ENCODE measurements at places on chromosomes 3 and 15.

DNA sequence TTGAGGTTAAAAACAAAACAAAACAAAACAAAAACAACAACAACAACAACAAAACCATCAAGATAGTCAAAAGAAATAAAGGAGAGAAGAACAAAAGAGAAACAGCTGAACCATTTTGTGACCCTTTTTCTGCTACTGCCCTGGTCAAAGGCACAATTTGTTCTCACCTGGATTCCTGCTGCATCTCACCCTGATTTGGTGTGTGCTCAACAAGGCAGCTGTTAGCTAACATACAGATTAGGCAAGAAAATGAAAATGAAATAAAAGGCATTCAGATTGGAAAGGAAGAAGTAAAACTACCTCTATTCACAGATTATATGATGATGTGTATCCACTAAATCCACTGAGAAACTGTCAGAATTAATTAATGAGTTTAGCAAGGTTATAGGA lies 28.7 kb upstream of the XIRP1 start:
- no peak for DNase-seq

GRCh38 chr15:55353025-55353424 lies 34.0 kb downstream of the PIGB start:
- no peak for DNase-seq

DNA sequence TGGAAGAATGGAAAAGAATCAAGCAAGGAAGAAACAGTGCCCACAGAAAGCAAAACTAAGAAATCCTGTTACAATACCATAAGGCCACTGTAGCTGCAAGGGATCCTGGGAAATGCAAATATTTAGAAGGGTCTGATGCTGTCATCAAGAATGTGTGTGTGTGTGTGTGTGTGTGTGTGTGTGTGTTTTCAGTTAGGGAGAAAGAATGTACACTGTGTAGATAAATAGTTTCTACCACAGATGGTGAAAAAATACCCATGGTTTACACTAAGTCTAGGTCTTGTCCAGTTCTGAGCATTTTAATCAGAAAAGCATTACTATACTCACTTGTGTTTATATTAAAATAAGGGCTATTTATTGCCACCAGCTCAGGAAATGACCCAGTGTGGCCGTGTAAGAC lies 355.0 kb downstream of the RBMS3 start:
- DNase-seq = no peak

DNA sequence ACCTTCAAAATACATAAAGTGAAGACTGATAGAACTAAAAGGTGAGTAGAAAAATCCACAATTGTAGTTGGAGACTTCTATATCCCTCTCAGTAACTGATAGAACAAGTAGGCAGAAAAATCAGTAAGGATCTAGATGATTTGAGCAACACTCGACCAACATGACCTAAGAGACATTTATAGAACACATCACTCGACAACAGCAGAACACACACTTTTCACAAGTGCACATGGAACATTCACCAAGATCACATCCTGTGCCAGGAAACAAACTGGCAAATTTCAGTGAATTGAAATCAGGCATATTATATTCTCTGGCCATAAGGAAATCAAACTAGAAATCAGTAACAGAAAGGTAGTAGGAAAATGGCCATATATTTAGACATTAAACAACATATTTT lies 37.1 kb downstream of the LYSMD4 start:
- DNase-seq = no peak

- no peak for DNase-seq
Measured at GRCh38 chr15:66294932-66295235, 1.5 kb downstream of the DIS3L start.

- no peak for DNase-seq
Measured at GRCh38 chr15:64969401-64969800, 20.3 kb downstream of the SPG21 start.

GRCh38 chr15:77659350-77660321 lies 26.9 kb upstream of the LINGO1 start:
- no peak for DNase-seq

DNA sequence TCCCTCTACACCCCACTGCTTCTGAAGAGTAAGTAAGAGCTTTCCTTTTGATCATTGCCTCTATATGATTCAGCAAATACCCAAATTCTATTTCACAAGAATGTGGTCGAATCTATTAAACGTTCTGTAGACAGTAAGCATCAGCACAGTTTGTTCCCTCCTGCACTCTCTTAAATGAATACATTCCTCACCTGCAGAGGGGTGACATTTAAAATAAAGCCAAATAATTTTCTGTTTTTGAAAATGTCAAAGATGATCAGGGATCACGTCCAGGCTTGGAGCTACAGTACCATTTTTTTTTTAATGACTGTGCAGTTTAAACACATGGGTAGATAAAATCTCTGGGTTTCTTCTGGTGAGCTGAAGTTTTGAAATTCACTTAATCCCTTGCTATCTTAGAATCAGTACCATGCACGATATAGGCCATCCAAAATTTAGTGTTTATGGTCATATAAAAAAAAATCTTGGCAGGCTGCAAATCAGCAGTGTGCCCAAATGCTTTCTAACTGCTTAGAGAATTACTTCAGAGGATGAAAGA lies 12.8 kb downstream of the PYDC2 start:
- DNase-seq = no peak

DNA sequence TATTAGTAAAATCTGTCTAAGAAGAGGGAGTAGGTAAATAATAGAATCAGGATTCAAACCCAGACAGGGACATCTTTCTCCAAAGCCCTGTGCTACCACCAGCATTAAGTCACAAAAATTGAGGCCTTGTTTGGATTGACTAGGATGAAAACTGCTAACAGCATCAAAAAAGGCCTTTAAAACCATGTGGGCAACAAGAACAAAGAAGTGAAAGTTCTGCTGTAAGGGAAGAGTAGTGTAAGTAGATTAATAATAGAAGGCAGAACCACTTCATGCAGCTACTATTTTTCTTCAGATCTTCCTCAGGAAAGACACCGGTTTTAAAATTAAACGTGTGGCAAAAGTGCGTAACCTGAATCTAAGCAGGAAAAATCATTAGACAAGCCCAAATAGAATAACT lies 15.3 kb upstream of the KBTBD12 start:
- DNase-seq = no peak

GRCh38 chr15:89461386-89461785 lies 35.0 kb downstream of the RHCG start:
- DNase-seq = no peak

- DNase-seq = no peak
Measured at GRCh38 chr3:139456386-139456785, 19.9 kb downstream of the RBP2 start.

- no peak for DNase-seq
Measured at GRCh38 chr15:49328941-49329340, 94.1 kb upstream of the FGF7 start.

- DNase-seq = no peak
Measured at GRCh38 chr3:67059443-67059842, 61.3 kb downstream of the KBTBD8 start.

DNA sequence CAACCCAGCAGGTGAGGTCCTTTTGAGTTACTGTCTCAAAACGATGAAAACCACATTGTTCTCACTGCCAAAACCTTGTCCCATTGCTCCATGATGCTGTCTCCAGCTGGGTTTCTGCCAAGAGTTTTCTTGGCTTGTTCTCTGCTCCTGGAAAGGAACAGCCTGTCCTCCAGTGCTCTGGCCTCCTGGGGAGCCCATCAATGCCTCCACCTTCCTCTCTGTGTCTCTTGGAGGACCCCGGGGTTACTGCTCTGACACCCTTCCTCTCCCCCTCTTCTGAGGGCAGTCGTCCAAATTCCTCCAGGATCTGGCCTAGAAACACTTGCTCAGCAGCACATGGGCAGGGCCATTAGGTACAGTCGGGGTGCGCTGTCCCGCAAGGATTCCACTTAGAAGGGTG lies 63.9 kb upstream of the RGMA start:
- no peak for DNase-seq

GRCh38 chr15:100002086-100002620 lies 268.9 kb upstream of the LYSMD4 start:
- DNase-seq = no peak

GRCh38 chr3:9994086-9994844 lies 7.6 kb upstream of the EMC3 start:
- DNase-seq = no peak

DNA sequence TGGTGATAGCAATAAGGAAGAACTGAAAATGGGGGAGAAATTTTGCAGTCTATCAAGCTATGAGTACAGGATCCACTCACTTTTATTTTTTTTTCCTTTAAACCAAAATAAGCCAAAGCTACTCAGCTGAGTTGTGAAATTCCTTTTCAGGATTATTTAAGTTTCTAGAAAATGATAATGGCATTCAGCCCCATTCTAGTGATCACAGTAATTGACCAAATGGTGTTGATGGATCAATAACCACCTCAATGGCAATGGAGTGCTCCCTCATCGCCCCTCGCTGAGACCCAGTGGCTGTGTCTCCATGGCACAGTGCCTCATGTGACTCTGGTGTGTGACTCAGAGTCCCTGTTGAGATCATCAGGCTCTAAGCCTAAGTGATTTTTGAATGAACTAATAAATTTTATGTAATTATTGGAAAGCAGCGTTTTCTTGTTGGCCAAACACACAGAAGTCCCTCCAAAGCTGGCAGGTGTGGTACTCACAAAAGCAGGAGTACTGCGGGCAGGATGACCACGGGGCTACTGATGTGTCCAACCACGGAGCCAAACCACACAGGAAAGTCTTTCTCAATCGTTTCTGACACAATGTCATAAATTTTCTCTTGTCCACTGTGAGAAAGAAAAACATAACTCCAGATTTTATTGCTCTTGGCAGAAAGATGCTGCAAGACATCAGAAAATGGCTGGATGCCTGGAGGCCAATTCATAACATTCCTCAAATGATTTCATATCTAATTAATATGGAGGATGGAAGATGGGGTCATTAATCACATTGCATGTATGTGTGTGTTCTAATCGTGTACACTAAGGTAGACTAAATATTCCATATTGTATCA lies 14.4 kb upstream of the STARD5 start:
- peak; percentile 18 for DNase-seq

- no peak for DNase-seq
Measured at GRCh38 chr3:31009881-31010280, 115.4 kb upstream of the GADL1 start.
